Cardiac septum (tissue), 1 donor: ENCODE measurements at places on chromosomes 4 and X. TPM values are rescaled to one million over a fixed set of nuclear protein-coding genes. Genes with fewer than 3 reads are reported as not detected.
A peak's percentile ranks its signal among the peaks of the same experiment; 100 is the strongest.

The YTHDC1 gene
- total RNA-seq: 56.5 TPM

The SNX12 gene
- total RNA-seq: 52.7 TPM

DNA sequence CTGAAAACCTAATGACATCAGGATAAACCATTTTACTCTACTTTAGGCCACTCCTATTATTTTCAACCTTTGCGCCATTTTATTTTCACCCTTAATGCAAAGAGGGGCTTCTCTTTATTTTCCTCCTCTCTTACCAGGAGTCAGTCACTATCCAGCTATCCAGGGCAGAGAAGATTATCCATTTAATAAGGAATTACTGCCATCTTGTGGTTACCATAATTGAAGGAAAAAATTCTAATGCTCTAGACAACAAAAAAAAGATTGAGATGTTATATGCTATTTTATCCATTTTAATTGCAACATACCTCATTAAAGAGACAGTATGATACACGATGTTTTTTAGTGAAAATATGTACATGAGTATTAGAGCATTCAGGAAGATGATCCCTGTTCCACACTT, 514.5 kb upstream of the FAM241A start:
- DNase-seq: no peak

GRCh38 chr4:53205970-53206369, 159.9 kb downstream of the SCFD2 start:
- no peak for DNase-seq

GRCh38 chrX:76428243-76429130, 977 bp downstream of the MAGEE1 start:
- peak; percentile 67 for DNase-seq

DNA sequence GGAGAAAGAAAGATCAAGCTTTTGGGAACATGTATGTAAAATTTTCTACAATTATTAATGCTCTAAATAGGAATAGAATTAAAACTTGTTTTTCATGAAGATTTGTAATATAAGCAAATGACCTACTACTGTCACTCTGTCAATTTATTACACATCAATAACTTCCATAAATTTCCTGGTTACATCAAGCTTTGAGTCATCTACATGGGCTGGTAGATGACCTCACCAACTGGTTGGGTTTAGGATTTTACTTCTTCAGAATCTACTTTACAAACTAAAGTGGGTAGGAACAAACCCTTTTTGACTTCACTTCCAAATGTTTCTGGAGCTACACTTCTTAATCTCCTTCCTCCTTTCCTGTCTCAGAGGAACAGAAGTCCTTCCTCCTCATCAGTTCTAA, 12.0 kb upstream of the LRAT start:
- no peak for DNase-seq

- no peak for DNase-seq
Measured at GRCh38 chrX:42188730-42189129, 265.4 kb upstream of the CASK start.
